ENCODE measurements at places on chromosomes 16 and 17.

DNA sequence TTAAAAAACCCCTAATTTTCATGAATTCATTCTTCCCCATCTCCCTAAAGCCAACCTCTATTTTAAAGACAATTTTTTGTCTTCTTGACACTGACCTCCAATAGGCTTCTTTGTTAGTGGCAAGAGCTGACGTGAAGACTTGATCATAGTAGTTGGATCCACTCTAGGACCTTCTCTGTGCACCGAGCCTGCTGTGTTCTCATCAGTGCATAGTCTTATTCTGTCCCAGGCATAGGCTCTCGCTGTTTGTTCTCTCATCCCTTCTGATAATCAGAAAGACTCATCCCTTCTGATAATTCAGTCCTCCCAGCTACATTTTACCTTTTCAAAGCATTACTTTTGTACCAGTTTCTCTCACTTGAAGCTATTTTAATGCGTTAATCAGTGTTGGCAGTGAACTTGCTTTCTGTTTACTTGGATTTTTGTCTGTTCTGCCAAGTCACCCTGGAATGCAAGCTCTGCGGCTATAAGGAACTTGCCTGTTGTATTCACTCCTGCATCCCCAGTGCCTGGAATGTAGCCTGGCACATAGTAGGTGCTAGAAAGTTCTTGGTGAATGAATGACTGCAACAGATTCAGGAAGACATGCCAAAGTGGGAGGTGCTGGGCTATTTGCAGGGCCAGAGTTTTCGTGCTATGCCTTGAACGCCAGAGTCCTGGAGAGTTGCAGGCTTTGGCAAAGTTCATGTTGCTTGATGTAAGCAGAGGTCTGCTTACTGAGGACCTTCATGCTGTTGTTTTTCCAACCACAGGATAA is 147.6 kb upstream of the MPHOSPH6 start:
- no peak for DNase-seq

DNA sequence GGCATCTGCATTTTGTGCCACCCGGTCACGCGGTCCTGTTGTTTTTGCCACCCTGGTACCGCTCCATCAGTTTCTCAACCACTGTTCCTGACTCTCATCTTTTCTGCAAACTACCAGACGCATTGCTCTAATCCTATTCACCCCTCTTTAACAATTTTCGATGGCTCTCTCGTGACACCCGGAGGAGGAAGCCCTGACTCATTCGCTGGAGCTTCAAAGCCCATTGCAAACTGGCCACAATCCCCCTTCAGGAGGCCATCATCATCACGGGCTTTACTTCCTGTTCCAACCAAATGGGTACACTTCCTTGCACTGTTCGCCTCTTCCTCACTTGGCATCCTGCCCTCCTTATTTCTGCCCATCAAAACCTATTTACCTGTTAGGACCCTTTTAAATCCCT is 155.3 kb downstream of the RGS9 start:
- DNase-seq, result no peak

- DNase-seq, result no peak
These were observed 240.1 kb downstream of the SLC39A11 start for GRCh38 chr17:72852277-72852938.

GRCh38 chr17:60622961-60623360 is 23.0 kb downstream of the PPM1D start:
- no peak for DNase-seq

DNA sequence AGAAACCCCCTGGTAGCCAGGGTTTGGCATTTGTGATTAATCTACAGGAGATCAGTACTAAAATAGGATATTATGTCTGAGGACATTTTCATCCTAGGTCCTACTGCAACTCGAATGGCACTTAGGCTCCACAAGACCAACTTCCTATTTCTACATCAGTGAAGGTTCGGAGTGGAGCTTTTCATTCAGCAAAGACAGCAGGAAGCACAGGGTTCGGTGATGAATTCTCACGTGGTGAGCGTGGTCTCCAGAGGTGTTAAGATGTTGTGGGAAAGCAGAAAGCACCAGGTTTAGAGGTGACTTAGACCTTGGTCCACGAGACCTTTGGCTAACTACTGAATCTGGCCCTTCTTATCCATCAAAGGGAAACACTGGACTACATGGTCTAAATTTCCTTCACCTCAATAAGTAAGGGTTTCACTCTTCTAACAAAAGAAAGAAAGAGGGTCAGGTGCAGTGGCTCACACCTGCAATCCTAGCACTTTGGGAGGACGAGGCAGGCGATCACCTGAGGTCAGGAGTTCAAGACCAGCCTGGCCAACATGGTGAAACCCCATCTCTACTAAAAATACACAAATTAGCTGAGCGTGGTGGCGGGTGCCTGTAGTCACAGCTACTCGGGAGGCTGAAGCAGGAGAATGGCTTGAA is 13.9 kb upstream of the HELZ start:
- peak; percentile 19 for DNase-seq

DNA sequence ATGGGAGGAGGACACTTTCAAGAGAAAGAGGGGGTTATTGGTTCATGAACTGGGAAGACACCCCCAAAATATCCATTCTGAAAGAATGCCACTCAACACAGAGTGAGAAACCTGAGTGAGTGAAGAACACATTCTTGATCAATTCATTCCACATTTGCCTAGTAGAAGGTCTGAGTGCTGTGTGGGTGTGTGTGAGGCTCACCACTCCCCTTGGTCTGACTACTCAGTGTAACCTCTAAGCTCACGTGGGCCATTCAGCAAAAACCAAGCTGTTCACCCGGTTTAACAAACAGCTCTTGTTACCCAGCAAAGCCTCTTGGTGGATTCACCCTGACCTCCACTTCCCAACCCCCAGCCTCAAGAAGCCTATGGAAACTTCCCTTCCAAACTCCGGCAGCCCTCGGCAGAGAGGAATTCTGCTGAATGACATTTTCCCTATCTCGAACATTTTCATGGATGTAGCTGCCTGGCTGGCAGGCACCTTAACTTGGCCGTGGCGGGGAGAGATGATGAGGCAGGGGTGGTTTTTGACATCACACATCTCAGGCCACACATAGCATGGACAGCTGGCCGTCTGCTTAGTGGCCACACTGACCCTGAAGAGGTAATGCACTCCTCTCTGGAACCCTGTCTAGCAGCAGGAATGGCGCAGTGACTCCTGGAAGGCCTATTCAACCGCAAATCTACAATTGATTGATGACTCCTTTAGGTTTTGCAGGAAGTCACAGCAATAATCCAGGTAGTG is 11.6 kb downstream of the ST6GALNAC1 start:
- no peak for DNase-seq

GRCh38 chr16:53996961-53997360 is 289.6 kb downstream of the IRX3 start:
- DNase-seq, result no peak

DNA sequence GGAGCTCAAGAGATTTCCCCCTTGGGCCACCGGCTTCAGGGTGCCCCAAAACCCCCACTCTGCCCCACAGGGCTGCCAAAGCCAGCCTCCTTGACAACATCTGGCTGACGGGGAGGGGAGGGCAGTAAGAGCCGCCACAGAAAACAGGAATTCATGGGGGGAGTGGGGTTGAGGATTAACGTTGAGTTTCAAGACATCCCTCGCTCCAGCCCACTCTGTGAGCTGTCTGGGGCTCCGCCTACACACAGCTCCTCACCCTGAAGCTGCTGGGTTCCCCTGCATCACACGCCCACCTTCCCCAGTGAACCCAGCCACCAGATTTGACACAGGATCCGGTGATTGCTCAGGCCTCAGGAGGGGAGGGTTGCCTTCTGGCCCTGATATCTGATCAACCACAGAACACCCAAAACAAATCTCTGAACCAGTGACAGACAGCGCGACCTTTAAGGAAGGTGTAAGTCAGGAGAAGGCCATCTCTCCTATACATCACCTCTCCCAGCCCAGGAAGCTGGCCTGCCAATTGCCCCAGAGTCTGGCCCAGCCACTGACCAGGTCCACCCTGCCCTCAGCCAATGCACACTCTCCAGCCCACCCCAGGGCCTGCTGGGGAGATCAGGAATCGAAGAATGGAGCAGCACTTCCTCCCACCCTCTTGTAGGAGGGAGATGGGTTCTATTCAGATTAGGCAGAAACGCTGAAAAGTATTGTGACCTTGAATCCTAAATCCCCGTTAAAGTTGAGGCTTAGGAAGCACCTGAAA is 132.1 kb downstream of the CLEC16A start:
- DNase-seq, result peak; percentile 89

DNA sequence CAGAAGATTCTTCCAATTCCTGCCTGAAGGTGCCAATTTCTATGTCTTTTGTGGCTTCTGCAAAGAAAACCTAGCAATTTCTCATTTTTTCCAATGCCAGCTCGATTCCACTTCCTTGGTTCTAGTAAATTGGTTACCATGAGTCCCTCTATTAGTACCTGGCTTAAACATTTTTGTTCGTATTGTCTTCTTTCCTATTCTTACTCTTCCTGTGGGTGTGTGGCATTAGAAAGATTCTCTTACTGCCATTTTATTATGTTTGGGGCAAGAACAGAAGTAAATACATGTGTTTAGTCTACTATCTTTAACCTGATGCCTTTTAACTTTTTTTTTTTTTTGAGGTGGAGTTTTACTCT is 20.3 kb upstream of the MAPK3 start:
- no peak for DNase-seq

DNA sequence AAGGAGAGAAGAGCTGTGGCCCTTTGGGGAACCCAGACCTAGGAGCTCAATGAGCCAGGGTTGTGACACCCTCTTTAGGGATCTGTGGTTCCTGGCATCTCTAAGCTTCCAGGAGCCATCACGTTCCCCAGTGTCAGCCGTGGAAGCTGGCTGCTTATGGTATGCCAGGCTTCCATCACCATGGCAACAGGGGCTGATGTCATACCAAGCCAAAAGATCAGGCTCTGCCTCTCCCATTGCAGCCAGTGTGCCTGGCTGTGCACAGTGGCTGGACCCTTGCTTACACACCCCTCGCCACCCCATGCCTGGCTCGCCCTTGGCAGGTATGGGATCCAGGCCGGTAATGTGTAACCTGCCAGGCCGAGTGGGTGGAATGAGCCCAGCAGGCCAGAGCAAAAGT is 91.1 kb downstream of the SSH2 start:
- DNase-seq, result no peak

DNA sequence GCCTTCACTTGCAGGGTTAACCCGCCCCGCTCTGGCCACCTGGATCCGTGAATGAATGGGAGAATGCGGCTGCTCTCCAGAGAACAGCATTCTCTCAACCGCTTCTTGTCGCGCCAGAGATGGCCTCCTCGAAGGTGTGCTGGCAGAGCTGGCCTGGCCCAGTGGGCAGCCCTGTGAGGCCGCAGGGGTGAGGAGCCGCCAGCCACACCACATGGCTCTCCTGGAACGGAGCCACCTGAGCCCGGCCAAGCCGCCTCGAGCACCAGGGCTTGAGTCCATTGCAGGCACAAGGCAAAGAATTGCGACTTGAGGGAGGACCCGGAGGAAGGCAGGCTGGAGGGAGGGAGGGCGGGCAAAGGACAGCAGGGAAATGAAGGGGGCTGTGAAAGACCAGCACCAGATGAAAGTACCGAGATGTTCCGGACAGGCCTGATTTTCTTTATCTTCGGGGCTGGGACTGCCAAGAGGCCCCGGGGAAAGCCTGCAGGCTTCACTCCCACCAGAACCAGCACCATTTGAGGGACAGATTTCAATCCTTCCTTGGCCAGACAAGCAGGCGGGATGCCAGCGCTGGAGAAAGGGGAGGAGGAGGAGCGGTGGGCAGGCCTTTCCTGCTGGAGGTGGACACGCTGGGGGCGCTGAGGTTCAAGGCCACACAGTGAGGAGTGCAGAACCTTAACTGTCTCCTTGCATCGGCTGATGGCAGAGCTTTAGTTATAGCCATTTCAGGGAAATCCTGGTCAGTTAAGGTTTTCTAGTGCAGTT is 69.4 kb downstream of the MRC2 start:
- DNase-seq, result no peak

- DNase-seq, result no peak
These were observed 141.7 kb upstream of the C17orf78 start for GRCh38 chr17:37234106-37234505.

- DNase-seq, result no peak
These were observed 11.8 kb upstream of the TMEM98 start for GRCh38 chr17:32916134-32916533.

- DNase-seq, result no peak
These were observed 7.3 kb downstream of the THRA start for GRCh38 chr17:40069751-40070708.

- peak; percentile 59 for DNase-seq
These were observed 14.8 kb downstream of the DNAI2 start for GRCh38 chr17:74288785-74289184.

DNA sequence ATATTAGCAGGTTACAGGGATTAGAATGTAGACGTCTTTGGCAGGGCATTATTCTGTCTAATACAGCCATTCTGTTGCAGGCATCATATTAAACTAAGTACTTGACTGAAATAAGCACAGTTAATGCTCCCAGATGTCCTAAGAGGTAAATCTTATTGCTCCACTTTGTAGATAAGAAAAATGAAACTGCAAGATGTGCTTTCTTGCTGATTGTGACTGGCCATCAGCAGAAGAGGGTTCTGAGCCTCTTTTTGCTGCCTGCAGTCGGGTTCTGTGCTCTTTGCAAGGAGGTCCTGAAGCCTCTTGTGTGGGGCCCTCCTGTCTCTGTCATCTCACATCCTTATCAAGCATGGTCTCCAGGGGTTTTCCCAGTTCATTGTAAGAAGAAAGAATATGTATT is 167.1 kb downstream of the KCNJ2 start:
- DNase-seq, result no peak

- no peak for DNase-seq
These were observed 247.1 kb upstream of the MON1B start for GRCh38 chr16:76943921-76944320.

GRCh38 chr16:66751053-66751302 is 431 bp downstream of the DYNC1LI2 start:
- DNase-seq, result no peak

GRCh38 chr17:66676421-66676820 is 158.5 kb upstream of the CACNG5 start:
- no peak for DNase-seq

GRCh38 chr17:65191811-65192740 is 54.9 kb downstream of the RGS9 start:
- no peak for DNase-seq

DNA sequence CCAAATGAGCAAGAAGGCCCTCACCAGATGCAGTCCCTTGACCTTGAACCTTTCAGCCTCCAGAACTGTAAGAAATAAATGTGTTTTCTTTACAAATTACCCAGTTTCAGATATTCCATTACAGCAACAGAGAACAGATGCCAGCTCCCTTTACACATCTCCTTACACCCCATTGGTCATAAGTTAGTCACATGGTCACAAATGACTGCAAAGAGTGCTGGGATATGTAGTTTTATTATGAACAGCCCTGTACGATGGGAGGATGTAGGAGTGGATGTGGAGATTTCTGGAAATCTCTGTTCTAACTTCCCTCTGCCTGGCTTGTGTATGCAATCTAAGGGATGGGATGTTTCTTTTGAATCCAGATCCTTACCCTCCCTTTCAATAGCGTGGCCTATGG is 13.3 kb upstream of the RPL38 start:
- no peak for DNase-seq

DNA sequence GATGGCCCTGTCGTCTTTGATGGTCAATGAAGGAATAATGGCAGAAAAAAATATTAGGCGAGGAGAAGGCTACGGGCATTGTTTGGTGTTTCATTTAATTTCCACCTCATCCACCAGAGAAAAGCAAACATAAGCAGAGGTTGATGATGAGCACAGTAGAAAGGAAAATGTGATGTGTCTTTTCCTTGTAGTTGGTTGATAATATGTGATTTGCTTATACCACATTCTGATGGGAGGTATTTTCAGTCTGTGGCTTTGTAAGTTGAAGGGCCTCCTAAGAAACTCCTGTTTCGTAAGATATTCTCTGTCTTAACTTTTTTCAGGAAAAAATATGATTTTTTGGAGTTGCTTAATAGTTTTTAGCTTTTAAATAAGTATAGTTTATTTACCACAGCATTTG is 215.7 kb downstream of the PRKCA start:
- no peak for DNase-seq
